Stimulated activated CD8-positive, alpha-beta memory T cell treated with anti-CD3 and anti-CD28 coated beads, Interleukin-7, amount 100 ng/mL, for 24 hours (primary cell): ENCODE measurements at places on chromosomes 3 and 15.

GRCh38 chr3:179482857-179483256, 31.6 kb upstream of the GNB4 start:
- no peak for DNase-seq

GRCh38 chr3:12670365-12671119, 6.6 kb upstream of the RAF1 start:
- no peak for DNase-seq

DNA sequence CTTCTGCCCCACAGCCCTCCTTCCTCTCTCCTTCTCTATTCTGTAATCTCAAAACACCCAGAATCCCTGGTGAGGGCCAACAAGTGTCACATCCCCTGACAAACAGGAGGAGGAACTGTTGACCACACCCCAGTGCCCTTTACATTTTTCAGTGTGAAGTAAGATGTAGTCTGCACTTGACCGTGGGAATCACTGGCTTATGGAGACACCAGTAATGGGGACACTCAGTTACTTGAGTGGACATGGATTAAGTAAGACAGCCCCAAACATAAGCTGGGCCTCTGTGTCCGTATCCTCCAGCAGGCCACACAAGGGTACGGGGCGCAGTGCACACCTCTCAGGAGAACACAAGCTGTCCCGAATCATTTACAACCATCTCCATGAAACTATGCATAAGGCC, 28.4 kb upstream of the LIMD1 start:
- no peak for DNase-seq

DNA sequence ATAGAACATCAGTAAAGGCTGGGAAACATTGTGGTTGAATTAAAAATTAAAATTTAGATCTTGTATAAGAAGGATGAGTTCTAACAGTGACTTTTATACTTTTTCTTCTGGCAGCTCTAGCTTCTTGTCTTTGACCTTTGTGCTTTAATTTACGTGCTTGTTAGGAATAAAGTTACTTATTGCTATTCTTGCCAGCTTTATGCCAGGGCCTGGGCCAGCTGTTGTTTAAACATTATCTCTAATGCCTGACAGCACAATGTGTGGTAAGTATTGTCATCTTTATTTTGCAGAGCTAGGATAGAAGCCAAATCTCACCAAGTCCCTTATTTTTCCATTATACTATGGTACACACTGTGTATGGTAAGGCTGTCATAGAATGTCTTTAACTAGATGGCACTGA, 766.7 kb upstream of the GOLIM4 start:
- no peak for DNase-seq

DNA sequence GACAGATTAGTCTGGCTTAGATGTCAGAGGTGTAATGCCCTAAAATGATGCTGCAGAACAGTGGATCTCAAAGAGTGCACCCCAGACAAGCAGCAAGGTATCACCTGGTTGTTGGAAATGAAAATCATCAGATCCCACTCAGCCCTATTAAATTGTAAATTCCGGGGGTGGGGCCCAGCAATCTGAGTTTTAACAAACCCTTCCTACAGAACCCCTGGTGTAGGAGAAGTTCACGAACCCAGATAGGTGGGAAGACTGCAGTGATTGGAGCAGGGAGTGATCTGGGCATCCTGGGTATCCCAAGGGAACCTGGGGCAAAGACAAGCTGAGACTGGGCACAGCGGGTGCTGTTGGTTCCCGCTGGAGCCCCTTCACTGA, 24.3 kb upstream of the THRB start:
- no peak for DNase-seq
